ENCODE measurements at places on chromosomes 7 and 10.

DNA sequence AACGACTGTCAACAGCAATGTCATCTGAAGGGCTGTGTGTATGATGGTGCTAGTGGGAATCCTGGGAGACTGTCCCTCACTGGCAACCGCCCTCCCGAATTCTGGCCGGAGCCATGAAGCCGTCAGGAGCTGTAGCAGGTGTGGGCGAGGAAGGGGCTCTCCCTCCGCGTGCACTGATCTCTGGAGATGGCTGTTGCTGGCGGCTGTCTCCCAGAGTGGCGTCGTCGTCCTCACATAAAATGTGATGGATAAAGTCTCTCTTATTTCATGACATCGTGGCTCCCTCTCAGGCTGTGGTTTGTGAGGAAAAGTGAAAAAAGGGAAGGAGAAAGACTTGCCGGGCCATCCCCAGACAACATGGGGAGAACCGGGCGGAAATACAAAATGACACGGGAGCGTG is 216.5 kb downstream of the DNAJB6 start:
- no peak for DNase-seq

GRCh38 chr10:66215920-66216319 is 709.9 kb upstream of the LRRTM3 start:
- DNase-seq = no peak

GRCh38 chr10:90741926-90742565 is 115.8 kb downstream of the HTR7 start:
- DNase-seq = no peak

- DNase-seq = no peak
These were observed 159.3 kb upstream of the CNTNAP2 start for GRCh38 chr7:145957160-145957890.

- peak; percentile 90 for DNase-seq
These were observed 278.1 kb upstream of the NRP1 start for GRCh38 chr10:33612551-33612950.

DNA sequence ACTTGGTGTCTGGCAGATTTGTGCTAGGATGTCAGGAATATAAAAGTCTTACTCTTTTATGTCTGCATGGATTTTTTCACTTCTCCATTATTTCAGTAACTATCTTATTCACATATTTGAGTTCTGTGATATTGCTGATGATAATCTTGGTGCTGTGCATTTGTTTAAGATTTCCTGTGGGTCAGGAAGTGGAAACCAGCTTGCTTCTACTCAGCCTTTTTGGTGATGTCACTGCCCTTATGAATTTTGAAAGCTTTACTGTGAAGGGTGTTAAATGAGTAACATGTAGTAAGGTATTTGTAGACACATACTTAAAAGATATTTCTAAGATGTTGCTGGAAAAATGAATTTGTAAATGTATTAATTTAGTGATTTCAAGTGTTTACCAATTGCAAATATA is 69.5 kb upstream of the VOPP1 start:
- no peak for DNase-seq

GRCh38 chr7:111975346-111975745 is 230.9 kb downstream of the DOCK4 start:
- peak; percentile 32 for DNase-seq

DNA sequence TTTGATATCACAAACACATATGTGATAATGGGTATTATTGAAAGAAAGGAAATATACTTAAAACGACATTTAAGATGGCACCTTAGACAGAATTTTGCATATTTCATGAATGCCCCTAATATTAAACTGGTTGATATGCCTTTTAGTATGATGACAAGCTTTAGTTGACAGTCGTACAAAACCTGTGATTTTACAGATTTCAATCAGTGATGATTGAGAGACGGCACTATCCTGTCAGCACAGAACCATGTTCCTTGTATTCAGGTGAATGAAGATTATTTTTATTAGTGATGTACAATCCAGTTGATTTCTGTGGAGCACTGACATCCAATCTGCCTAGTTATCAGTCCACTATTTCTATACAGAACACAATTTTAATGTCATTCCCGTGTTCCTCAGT is 333.0 kb downstream of the CNTNAP2 start:
- DNase-seq = no peak

DNA sequence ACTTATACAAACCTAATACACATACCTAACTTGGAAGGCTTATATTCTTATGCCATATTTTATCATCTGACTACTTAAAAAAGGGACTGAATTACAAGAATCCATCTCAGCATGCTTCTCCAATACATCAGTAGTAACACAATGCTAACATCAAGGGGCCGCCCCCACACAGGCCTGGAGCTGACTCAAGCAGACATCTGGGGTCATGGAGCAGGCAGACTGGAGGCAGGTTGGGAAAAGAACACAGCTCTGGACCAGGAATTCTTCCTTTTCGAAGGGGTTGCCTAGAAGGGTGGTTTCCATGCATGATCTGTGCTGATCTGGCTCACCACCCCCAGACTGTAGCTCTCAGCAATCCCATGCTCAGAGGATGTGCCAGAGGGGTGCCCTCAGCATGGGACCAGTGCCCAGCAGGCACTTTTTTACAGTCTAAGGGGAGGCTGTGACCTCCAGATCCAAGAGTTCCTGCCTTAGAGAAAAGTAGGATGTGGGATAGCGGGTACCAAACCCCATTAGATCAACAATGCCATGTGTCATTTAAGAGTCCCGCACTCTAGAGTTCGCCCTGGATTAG is 26.1 kb upstream of the DUSP5 start:
- DNase-seq = peak; percentile 42

- DNase-seq = no peak
These were observed 25.3 kb downstream of the CCDC6 start for GRCh38 chr10:59880971-59881510.

DNA sequence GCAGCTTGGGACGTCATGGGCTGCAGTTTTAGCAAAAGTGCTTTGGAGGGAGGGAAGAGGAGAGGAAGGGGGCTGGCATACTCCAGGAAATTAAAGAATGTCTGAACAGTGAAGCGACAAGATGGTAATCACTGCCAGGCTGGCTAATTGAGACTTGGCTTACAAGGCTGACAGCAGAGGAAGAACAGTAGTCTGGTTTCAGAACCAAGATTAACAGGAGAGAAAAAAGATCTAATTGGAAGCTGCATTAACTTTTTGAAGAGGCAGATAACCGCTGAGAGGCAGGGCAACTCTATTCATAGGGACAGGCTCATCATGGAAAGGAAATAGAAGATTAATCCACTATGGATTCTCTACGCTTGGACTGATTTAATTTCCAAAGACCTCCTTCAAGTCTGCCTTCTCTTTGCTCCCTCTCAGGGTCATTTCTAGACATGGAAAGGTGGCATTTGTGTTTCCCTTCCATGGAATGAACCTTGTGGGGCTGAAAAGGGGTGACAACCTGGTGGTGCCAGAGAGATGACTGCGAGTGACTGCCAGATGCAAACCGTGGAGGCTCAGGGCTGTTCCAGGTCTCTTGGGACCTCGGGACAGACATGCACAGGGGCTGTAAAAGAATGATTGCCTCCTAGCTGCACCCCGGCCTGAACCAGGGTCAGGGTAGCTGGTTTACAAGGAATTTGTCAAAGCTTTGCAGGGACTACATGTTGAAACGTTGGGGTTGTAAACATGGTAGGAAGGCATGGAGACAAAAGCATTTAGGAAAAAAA is 210.2 kb upstream of the NPY start:
- DNase-seq = no peak

DNA sequence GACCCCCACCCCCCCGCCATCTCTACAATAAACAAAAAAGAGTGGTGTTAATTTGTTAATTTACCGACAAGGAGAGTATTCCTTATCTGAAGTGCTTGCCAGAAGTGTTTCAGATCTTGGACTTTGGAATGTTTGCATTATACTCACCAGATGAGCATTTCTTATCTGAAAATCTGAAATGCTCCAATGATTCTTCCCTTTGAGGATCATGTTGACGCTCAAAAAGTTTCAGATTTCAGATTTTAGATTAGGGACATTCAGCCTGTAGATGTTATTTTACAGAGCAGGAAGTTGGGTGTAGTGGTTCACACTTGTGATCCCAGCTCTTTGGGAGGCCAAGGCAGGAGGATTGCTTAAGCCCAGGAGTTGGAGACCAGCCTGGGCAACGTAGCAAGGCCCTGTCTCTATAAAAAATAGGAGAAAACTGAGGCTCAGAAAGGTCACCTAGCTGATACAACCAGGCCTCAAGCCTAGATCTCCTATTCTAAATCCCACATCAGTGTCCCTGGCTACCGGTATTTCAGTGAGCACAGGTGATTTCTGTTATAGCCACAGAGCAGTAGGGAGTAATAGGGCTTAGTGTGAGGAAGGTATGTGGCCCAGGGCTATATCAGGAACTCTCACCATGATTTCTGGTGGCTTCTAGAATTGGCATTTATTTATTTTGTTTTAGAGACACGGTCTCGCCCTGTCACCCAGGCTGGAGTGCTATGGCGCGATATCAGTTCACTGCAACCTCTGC is 35.4 kb downstream of the TMEM120A start:
- DNase-seq = no peak

- no peak for DNase-seq
These were observed 113.0 kb downstream of the EXOC4 start for GRCh38 chr7:133365917-133366316.

- no peak for DNase-seq
These were observed 511.1 kb downstream of the ZNF37A start for GRCh38 chr10:38605153-38605661.

DNA sequence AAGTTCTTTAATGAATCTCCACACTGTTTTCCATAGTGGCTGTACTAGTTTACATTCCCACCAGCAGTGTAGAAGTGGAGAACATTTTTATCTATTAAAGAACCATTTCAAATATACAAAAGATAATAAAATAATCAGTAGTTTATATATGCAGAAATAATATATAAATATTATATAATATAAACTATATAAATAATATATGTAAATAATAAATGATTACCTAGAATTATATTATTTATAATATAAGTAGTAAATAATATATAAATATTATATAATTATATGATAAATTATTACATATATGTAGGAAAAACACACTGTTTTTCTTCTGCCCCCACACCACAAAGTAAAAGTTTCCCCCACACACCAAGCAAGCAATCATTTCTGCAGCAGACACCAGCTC is 83.5 kb upstream of the NEUROD6 start:
- no peak for DNase-seq

DNA sequence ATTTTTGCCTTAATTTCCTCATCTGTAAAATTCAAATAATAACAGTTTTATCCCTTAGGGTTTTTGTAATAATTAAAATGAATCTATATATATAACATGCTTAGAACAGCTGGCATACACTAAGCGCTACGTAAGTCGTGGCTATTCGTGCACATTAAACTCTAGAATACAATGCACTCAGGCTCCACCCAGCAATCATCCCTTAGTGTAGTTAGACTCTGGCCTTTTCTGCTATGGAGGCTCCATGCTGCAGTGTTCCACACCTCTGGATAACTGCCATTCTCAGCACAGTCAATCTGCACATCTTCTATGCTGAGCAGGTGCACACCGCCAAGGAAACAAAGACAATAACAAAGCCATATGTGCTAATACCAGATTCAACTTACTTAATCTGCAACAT is 92.9 kb downstream of the IPMK start:
- DNase-seq = no peak

- no peak for DNase-seq
These were observed 94.2 kb downstream of the C10orf90 start for GRCh38 chr10:126576336-126576735.

DNA sequence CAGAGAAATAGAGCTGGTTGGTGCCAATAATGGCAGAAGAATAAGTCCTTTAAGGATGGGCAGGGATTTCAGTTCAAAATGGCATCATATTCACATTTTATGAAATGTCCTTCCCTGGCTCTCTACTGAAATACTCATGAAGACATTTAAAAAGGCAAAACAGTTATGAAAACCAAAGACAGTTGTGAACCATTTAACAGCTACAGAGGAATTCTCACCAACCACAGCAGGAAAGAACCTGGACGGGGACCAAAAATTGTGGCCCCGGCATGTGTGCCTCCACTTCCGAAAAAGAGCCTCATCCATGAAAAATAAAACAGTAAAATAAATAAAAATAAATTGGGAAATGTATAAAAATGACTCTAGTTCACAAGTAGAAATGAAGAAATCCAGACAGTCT is 539.5 kb downstream of the SUGCT start:
- DNase-seq = no peak

DNA sequence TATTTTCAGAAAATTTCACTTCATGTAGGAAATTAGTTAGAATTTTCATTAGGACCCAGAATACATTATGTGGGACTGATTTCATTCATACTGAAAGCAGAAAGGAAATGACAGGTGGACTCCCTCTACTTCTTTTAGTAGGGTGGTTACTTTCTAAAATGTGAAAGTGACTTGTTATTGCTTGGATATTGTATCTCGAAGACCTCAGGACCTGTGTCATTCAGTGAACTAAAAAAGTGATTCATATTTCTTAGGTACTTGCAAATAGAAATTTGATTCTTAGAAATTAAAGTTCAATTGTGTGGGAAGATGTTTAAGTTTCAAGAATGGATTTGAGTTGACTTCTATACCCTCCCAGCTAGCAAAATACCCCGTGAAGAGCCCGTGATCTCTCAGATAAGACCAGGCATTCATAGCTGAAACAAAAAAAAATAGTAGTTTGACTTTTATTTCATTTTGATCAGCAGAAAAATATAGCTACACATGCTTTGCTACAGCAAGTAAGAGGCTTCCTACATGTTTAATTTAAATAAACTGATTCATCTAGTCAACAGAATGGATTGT is 1037.1 kb downstream of the GATA3 start:
- DNase-seq = no peak

Data from inflammatory macrophage treated with lipopolysaccharide for 1 hour (primary cell).